ENCODE measurements at places on chromosomes 2 and 18.

DNA sequence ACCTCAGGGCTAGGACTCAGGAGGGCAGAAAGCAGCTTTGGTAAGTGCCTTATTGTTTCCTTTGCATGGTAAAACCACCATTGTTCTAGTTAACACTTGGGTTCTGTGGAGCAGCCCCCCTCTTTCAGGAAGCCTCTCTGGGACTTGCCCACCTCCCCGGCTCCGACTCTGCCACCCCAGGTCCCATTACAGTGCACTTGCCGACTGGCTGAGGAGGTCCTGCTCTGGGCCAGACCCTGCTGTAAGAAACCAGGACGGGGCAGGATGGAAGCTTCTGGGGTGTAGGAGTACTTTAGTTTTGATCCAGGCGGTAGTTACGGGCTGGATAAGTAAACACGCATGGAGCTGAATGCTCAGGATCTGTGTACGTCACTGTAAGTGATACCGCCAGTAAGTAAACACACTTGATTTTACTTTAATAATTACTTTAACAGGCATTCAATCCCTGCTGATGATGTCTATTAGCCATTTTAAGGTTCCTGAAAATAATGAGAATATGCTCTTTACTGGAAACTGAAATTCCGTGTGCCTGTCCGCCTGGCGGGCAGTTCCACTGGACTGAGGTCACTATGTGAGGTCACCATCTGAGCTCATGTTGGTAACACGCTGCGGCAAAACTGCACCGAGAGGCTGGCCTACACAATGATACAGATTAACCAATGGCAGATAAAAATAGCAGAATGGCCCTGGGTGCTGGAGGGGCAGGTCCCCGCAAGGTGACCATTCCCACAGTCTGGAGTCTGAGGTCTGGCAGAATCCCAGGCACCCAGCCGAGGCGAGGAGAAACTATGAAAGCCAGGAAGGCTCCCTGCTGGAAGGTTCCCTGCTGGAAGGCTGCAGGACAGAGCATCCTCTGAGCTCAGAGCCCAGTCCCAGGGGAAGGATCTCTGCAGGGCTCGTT, 25.2 kb downstream of the HS1BP3 start:
- no peak for DNase-seq

- DNase-seq, result no peak
These were observed 3.8 kb upstream of the AQP12B start for GRCh38 chr2:240686460-240686859.

GRCh38 chr18:13568443-13569392, 157.6 kb downstream of the FAM210A start:
- no peak for DNase-seq

- no peak for DNase-seq
These were observed 228.7 kb downstream of the PIK3C3 start for GRCh38 chr18:42183746-42184145.

DNA sequence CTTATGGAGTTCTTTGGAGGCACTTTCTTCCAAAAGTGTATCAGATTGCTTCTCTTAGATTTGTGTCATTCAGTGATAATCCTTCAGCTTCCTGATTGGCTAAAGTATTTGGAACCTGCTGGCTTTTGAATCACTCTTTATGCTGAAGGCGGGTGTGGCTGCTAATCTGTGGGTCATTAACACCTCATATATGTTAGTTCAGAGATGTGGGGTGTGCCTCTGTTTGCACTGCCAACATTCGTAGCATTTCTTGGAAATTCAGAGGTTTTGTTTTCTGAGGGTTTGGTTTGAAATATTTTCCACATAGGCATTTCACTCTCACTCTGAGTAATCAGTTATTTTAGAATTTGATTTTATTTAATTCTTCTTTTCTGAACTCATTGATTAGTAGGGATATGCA, 1604.4 kb upstream of the ACVR2A start:
- DNase-seq, result peak; percentile 43

DNA sequence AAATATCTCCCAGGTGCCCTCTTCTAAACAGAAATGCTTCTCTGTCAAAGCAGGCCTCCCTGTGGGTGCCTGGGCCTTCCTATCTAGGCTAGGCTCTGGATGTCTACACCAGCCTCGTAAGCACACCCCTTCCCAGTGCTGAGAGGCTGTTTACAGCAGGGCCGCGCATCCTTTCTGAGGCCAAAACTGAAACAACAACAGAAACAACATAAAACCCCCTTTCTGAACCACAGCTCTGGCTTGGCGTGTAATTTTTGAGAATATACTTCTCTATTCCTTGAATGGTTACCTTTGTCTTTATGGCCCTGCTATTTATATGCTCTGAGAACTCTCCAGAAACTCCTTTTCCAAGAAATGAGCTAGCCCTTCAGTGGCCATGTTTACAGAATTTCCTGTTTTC, 118.4 kb downstream of the BCL2L11 start:
- DNase-seq, result no peak

DNA sequence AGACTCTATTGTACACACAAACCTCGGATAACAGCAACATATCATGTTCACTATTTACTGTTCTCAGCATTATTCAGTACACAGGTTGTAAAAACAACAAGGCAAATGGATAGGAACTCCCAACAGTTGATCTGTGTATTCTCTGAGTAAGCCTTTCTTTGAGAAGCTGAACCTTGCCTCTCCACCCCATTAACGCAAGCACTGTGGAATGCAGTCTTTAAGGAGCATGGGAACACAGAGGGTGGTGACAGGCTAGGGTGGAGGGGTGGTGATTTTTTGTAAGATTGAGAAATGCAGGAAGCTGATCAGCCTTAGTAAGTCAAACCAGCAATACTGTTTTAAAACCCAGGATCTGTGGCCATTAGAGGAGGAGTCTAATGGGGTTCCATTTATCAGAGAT, 19.6 kb upstream of the SERPINB11 start:
- DNase-seq, result no peak

DNA sequence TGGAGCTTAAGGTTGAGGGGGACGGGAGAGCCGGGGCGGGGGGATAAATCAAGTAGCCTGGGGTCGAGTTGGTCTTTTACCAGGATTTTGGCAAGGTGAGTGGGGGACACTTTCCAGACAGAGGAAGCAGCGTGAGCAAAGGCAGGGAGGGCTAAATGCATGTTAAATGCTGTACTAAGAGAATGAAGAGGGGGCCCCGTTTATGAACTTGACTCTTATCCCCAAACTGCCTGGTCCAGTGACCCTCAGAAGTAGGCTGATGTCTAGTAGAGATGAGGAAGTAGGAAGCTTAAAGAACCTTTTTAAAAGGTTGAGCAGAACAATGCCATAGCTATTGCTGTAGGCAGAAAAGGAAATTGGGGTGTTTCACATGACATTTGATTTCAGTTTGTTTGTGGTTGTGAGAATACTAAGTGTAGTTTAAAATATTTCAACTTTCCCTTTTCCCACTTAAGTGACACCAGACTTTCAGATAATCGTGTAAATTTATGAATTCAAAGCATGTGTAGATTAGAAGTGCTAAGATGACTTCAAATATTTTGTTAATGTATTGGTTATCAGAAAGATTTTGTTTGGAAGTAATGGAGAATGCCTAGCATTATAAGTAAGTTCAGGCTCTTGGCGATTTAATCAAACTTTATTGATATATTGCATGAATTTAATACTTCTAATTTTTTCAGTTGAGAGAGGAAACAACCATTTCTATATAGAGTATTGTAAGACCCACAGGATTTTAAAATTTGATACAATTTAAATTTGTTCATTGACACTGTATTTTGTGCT, 1.8 kb downstream of the REL start:
- peak; percentile 24 for DNase-seq

DNA sequence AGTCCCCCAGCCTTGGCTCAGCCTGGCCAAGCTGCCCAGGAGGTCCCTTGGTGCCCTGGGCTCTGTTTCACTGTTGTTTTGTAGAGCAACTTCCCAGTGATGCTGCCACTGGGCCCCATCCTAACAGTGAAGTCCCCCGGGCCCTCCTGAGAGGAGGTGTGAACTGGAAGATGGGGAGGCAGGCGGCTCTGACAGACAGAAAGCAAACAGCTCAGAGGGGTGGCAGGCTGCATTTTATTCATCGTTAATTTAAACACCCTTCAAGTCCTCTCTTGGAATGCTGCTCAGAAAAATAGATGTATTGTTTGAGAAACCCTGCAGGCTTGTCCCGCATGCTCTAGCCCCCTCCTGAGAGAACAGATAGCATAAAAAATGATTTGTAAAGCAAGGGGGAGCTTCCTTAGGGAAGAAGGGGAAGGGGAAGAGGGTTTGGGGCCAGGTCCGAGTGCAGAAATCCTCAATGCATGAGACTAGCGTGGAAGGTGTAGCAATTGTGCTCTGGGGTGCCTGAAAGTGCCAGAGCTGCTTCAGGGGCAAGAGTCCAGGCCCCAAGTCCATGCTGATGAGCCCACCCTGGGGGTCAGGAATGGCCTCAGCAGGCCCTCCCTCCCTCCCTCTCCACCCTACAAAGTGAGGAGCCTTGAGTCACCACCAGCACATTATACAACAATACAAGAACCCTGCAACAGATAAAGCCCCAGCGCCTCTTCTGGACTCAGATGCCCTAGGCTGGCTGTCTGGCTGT, 113.6 kb downstream of the MSH2 start:
- no peak for DNase-seq

DNA sequence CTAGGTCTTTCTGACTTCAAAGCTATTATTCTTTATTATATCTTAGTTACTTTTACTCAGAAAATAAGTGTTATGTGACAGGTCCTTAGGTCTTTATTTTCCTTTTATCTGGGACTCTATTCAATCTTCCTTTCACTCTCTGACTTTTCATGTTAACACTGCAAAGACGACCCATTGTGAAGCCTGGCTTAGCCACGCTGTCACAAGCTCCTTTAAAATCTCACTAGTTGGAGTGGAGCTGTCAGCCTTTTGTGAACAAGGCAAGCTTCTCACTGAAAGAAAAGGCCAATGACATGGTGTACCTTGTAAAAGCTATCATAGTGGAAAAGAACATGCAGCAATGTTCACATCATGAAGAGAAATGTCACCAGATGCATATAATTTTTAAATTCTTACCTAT, 1130.7 kb upstream of the FAM98A start:
- DNase-seq, result no peak

DNA sequence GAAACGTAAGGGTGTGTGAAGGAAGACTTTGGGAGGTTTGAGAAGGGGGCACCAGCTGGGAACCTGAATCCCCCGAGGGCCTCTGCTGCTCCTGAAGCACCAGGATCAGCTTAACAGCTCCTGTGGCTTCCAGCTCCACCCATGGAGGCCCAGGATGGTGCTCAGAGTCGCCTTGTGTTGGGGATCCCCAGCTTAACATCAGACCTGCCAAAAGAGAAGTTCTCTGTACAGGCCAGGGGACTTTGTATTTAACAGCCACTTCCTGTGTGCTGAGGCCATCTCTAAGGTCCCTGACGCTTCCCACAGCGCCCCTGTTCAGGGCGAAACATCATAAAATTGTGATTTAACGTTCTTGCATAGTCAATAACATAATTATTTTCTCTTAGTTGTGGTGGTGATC, 77.5 kb downstream of the NCK2 start:
- no peak for DNase-seq

- DNase-seq, result no peak
These were observed 85.5 kb downstream of the MRO start for GRCh38 chr18:50734342-50734741.

DNA sequence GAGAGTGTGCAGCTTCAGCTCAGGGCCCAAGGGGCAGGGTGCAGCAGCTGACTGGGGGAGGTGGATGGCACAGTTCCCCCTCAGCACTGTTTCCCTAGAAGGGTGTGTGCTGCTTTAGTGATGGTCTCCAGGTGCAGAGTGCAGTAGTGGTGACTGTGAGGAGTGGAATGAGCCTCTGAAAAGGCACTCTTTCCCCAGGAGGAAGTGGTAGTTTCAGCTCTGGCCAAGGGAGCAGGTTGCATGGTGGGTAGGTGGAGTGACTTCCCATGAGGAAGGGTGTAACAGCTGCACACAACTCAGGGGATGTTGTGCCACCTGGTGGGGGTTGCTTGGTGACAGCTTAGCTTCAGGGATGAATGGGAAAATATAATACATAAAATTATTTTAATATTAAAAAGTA, 251.5 kb upstream of the NXPH2 start:
- no peak for DNase-seq

DNA sequence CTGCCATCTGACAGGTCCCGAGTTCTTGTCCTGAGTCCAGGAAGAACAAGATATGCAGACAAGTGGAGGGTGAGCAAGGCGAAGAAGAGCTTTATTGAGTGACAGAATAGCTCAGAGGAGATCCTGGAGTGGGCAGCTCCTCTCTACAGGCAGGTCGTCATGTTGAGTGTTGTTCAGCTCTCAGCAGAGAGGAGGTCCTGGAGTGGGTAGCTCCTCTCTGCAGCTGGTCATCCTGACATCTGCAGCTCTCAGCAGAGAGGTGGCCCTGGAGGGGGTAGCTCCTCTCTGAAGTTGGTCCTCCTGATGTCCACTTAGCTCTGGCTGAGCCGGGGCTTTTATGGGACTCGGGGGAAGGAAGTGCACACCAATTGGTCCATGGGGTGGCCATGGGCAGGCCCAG, 90.4 kb downstream of the ATAD2B start:
- no peak for DNase-seq

GRCh38 chr2:63520793-63521192, 67.5 kb downstream of the WDPCP start:
- DNase-seq, result no peak

GRCh38 chr18:70376914-70377258, 88.0 kb downstream of the SOCS6 start:
- no peak for DNase-seq

GRCh38 chr18:10015941-10016819, 102.4 kb downstream of the VAPA start:
- DNase-seq, result peak; percentile 38

DNA sequence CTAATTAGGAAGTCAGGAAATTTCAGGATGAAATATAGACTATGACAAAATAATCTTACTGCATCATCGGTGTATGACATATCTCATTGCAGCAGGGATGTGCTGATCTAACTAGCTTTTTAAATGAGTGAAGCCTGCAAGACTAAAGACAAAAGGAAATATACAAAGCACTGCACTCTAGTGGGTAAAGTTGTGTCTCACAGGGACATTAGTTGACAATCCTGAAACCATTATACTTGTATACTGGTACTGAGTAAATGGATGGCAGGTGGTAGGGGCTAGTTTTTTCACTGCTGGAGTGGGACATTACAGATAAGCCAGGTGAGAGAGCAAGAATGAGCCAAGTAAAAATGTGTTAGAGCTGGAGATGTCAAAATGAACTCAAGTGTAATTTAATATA, 317.5 kb upstream of the RAB6C start:
- DNase-seq, result no peak

DNA sequence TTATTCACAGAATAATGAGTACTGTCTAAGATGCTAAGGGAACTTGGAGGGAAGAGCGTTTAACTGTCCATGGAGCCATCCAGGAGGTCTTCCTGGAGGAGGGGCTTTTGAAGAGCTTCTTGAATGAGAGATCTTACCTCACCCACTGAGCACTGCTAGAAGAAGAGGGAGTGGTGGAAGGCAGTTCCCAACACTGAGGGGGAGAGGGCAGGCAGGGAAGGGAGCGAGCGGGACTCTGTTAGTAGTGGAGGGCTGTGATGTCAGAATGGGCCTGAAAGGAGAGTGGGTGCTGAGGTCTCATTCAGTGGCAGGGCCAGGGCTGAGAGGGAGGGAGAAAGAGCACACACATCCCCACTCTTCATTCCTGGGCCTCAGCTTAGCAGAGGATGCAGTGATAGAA, 65.0 kb downstream of the NCK2 start:
- DNase-seq, result no peak

- DNase-seq, result no peak
These were observed 224.5 kb upstream of the CHAC2 start for GRCh38 chr2:53543083-53543482.

All from muscle of arm (tissue), 14 donors.